ENCODE measurements at places on chromosomes 2 and 18.

DNA sequence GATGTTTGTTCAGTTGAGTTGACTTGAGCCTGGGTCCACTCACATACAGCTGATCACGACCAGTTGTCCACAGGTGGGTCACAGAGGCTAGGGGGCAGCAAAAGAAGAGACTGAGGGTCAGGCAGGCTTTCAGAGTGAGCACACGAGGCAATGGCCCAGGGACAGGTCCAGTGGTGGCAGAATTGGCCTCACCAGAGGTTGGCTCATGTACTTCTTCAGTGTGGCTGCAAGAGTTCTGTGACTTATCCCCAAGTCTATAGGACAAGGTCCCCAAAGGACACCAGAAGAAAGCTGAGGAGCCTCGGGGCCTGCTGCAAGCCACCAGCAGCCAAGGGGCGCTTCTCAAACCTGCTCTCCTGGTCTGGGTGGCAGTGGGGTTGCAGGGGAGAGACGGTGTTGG, 219.8 kb downstream of the TFCP2L1 start:
- DNase-seq: no peak

DNA sequence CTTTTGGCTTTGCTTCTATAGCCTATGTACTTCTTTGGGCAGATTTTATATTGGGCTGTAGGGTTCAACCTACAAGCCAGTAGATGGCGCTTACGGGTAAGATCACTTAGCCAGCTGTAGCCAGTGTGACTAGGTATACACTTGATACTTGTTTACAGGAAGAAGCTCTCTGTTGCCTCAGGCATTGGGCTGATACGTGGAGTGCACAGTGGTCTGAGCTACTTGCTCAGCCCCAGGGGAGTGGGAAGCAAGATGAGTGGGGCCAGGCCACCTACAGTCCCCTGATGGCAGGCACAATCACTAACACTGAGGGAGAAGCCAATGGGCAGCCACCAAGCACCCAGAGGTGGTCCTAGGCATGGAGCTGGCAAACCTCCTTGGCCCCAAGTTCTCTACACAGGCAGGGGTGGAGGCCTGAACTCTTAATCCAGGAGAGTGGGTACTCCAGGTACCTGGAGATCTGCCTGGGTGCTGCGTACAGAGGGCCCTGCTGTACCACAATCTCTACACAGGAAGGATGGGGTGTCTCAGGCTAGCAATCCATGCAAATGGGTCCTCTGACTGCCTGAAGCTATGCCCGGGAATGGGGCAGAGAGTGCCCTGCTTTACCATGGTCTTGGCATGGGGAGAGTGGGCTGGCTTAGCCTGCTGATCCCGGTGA, 122.2 kb downstream of the NCOA1 start:
- peak; percentile 84 for DNase-seq

- DNase-seq: no peak
These were observed 236.5 kb downstream of the BCL2 start for GRCh38 chr18:63083020-63083531.

DNA sequence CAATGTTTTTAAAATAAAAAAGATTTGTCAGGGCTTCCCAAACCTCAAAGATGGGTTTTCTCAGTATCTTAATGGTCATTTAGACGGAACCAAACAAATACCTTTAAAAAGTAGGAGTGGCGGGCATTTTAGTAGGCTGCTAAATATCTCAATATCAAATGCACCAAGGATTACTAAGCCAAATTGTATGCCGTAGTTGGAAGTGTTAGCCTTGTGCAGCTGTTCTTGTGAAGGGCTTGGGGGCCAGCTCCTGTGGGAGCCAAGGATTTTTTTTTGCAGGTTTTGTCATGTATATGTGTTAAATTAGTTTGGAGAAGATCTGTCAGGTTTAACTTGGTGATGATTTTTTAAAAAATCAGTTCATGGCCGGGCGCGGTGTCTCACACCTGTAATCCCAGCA, 52.1 kb downstream of the ACTR2 start:
- no peak for DNase-seq

GRCh38 chr2:227657199-227657845, 9.3 kb upstream of the SCYGR5 start:
- DNase-seq: no peak

DNA sequence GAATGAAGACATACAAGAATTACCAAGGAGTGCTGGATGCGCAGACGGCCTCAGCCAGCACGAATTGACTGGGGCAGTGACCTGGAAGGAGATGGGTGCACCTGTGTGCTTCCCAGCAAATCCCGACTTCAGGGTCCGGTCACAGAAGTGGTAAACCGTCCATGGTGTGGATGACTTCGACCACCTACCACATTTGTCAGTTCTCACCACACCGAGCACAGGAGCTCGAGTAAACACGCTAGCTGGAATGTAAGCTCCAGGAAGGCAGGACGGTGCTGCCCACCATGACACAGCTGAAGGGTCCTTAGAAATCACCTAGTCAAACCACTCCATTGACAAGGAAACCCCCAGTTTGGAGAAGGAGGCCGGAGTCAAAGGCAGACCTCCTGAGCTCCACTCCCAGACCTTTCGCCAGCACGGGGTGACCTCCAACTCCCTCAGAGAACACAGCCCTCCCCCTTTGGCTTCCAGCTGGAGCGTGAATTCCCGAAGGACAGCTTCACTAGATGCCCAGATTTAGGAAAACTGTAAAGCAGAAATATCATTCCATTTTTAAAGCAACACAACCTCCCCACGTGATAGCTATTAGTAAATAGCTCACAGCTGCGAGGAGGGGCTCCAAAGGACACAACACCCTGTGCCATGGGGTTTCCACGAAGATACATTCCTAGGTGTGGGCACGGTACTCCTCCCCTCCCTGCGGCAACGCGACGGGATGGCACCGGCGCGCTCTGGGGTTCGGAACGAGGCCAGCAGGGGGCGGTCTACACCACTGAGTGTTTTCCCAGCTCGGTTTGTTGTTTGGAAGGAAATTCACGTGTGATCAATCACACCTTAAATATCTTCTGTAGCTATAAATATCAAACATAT, 34.1 kb upstream of the GNAL start:
- peak; percentile 40 for DNase-seq

- DNase-seq: no peak
These were observed 160.6 kb downstream of the RNF144A start for GRCh38 chr2:7077660-7078267.

DNA sequence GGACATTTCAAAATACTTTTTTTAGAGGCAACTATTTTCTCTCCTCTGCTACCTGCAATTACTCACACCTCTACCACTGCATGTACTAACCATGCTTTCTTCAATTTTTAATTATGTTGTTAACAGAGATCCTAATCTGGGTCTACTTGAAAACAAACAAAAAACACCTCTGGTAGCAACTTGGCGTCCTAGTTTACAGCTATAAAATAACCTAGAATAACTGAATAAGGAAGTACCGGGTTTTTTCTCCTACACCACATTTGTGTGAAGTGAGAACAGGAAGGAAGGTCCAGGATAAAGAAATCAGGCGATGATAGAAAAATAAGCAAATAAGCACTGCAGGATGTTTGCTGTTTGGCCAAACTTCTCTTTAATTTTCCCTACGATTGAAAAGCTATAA, 633.5 kb downstream of the LRP1B start:
- no peak for DNase-seq

- DNase-seq: no peak
These were observed 179.4 kb downstream of the ALPK2 start for GRCh38 chr18:58449464-58449863.

DNA sequence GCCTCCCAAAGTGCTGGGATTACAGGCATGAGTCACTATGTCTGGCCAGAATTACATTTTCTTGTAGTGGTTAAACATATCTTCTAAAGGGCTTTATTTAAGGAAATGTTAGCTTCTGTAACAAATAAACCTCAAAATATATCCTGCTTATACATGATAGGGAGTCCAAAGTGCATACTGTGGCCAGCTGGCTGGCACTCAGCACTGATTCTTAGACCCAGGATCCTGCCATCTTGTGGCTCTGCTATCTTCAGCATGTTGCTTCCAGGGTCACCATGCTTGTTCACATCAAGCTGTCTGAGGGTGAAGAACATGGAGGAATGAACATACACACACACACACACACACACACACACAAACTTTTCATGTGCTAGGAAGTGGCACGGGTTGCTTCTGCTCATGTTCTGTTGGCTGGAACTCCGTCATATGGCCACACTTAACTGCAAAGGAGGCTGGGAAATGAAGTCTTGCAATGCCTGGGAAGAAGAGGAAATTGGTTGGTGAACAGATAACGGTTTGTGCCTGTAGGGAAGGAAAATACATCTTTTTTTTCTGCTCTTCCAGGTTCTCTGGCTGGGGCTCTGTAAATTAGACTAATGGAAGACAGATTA, 40.0 kb downstream of the NPPC start:
- DNase-seq: no peak

- no peak for DNase-seq
These were observed 41.2 kb downstream of the COMMD1 start for GRCh38 chr2:61946666-61947065.
